Stimulated activated naive CD4-positive, alpha-beta T cell (primary cell): ENCODE measurements at places on chromosomes 6 and 20.

DNA sequence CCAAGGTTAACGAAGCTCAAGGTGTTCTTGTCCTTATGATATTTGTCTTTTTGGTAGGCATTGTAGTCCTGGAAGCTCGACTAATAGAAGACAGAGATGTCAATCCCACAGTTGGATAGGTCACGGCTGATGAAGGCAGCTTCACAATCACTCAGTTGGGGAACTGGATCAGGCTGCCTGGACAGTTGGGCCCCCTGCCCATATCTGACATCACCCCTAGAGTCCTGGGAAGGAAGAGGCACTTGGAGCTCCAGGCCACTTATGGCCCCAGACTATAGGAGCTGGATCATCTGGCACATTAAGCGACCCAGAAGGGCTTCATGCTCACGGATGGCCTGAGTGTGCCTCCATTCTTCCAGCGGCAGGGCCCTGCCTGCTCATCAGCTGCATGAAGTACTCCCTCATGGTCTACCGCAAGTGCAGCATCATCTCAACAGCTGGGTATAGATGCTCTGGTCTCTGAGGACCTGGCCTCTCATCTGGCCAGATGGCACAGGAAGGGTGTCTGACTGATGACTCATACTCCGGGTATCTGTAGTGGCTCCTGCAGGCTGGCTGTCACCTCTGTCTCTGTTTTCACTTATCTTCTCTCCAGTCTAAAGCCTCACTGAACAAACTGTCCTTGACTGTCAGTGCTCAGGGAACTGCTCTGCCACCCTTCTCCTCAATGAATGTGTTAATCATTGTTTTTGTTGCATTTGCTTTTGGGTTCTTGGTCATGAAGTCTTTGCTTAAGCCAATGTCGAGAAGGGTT, 29.2 kb upstream of the SSR1 start:
- DNase-seq, result no peak

- DNase-seq, result no peak
Measured at GRCh38 chr20:61347443-61347842, 95.4 kb downstream of the CDH4 start.

DNA sequence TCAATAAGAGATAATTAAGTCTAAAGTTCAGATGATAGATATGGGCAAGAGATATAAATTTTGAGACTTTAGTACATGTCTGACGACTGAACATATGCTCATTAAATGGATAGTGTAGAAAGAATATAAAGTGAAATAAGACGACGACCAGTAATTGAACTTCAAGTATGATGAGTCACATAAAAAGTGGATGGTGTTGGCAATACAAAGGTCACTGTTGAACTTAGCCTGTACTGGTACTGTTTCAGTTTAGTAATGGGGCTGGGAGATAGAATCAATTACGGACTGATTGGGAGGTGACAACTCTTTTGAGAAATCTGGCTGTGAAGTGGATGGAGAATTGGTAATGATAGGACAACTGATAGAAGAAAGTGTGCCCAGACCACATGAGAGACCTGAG, 68.1 kb downstream of the IBTK start:
- DNase-seq, result no peak

GRCh38 chr6:136435101-136435500, 115.1 kb downstream of the MAP7 start:
- no peak for DNase-seq

DNA sequence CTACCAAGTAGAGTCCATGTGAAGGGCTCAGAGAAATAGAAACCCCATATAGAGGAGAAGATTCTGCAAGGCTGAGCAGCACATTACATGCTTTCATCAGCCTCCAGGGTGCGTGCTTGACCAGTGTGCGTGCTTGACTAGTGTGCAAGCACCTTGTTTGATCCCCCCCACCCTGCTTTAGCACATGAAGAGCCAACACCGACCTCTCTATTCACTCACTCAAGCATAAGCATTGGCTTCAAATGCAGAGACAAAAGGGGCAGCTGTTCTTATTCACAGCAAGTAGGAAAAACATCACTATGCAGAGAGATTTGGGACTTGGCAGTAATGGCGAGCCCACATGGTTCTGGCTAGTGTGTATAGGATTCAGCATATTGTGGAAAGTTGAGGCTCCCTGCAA, 278.7 kb upstream of the RNF217 start:
- DNase-seq, result no peak

GRCh38 chr20:5080384-5080877, 39.3 kb downstream of the PCNA start:
- no peak for DNase-seq

- DNase-seq, result no peak
Measured at GRCh38 chr20:8002056-8002455, 17.5 kb downstream of the TMX4 start.

GRCh38 chr20:10856237-10857015, 182.6 kb upstream of the JAG1 start:
- no peak for DNase-seq

DNA sequence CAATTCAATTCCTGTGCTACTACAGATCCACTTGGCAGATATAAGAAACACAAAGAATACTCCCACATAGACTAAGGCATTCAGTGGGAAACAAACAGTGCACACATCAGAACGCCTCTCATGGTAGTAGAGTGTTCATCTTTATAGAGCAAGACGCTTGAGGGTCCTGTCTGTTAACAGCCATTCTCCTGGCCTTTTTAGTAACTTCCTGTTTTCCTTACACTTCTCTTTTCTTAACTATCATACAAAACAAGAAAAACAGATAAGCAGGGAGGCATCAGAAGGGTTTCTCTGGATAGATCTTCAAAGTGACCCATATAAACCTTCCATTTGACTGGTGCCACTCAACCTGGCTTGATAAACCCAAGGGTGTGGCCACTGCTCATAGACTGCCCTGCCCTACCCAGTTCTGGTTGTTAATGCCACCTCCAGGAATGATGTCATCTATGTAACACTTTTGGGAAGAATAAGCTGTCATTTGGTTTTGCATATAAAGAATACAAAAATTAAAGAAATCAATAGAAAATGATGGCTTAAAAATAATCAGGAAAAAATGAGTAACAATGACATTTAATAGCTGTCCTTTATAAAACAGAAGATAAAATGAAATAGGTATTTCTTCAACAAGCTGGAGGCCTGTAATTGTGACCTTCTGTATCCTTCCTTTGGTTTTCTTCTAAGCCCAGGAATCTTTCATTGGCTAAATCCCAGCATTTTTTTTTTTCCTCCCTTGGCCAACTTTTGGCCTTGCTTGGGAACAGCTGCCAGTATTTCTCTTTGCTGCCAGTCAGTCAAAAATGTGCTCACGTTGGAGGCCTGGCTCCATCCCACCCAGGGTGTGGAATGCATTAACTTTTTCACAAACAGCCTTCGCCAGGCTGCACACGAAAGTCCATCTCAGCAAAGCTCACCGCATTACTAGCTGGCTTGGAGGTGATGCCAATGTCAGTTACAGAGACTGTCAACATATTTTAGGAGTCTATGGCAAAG, 103.5 kb downstream of the GJA10 start:
- no peak for DNase-seq

DNA sequence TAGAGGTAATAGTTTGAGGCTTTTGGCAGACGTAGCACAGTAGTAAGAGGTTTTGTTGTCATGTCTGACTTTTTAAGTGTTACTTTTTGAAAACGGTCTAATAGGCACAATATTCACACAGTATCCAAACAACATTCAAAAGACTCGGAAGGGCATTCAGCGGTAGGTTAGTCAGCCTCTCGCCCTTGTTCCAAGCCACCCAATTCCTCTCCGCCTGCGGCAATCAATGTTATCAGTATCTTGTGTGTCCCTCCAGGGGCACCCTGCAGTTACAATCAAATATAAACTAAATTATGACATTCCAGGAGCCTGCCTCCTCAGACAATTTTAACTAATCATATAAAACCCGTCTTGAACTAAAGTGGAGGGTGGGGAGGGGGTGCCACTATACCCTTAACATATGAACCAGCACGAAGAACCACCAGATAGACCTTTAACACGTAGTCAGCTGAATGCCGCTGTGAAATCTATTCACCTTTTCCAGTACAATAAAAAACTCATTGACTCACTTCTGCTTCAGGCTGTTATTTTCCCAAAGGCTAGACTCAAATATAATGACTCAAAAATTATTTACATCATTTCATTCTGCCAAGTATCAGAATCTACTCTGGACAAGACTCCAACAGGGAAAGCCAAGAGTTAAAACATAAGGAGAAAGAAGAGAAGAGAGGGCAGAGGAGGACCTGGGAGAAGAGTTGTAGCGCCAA, 1.6 kb downstream of the TENT5A start:
- DNase-seq, result no peak

DNA sequence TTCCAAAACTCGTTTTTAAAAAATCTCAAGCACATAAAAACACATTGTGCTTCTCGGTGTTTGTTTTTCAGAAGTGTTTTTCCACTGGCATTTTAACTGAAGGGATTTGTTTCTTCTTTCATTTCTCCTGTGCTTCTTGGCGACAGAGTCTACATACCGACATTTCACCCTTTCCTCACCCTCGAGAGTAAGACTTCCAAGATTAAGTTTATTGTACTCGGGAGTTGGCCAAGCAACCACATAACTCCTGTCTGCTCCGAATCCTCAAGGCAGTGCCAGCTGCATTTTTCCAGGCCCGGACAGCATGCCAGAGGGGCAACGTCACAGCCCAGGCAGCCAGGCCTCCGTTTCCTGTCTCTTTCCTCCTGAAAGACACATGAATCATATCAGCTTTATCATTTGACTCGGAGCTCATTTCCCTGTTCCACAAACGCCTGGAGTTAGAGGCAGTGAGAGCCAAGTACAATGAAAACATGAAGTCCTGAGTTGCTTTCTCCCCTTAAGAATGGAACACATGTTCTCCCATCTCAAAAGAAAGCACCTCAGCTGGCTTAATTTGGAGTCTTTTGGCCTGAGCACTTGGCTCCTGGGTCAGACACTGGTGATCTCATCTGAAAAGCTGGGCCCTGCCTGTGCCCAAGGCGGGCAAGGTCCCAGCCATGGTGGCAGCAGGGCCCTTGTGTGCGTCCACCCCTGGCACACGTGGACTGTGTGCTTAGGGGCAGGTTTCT, 23.2 kb upstream of the FAM50B start:
- DNase-seq, result no peak

- DNase-seq, result no peak
Measured at GRCh38 chr20:39795401-39796272, 833.5 kb downstream of the DHX35 start.

- DNase-seq, result no peak
Measured at GRCh38 chr6:139236105-139236504, 55.7 kb downstream of the TXLNB start.

GRCh38 chr20:59184880-59185447, 21.3 kb downstream of the ZNF831 start:
- no peak for DNase-seq

DNA sequence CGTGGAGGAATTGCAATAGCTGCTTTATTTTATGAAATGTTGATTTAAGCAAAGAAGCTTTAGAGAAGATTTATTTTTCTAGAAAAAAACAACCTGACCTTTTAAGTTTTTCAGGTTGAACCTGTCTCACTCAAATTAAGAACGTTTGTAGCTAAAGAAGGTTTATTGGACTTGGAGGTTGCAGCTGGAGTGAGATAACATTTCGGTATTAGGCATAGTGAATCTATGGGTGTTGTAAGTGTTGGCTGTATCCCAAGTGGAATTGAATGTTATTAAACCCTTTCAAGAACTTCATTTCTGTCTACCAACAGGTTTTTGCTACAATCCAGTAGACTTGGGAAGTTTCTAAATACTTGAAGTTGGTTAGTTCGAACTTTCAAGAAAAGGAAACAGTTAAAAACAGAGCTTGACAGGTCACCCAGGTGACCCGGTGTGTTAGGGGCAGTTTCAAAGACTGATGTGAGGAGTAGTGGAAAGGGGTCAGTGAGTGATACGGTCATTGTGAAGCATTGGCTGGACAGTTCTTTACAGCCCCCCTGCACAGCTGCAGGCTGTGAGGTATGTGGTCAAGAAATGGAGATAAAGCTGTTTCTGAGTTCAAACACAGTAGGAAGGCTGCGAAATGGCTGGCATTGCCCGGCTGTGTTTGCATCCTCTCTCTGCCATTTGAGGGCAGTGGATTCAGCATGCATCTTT, 2.4 kb upstream of the TBCC start:
- no peak for DNase-seq

GRCh38 chr6:148440877-148441453, 98.3 kb downstream of the SASH1 start:
- no peak for DNase-seq

DNA sequence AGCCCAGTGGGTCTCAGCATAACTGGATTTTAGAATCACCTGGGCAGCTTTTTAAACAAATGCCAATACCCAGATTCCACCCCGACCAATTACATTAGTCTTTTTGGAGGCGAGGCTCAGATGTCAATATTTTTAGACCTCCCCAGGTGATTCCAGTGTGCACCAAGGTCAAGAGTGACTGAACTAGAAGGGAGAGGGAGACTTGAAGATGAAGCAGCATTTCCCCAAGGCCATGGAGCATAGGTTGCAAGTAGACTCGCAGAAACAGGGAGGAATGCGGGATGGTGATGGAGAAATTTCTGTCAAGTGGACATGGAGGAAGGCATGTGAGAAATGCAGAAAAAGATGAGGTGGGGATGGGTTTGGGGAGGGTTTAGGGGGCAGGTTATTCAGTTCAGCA, 64.9 kb downstream of the BCAS1 start:
- no peak for DNase-seq

- no peak for DNase-seq
Measured at GRCh38 chr20:2037296-2037914, 43.5 kb upstream of the PDYN start.

DNA sequence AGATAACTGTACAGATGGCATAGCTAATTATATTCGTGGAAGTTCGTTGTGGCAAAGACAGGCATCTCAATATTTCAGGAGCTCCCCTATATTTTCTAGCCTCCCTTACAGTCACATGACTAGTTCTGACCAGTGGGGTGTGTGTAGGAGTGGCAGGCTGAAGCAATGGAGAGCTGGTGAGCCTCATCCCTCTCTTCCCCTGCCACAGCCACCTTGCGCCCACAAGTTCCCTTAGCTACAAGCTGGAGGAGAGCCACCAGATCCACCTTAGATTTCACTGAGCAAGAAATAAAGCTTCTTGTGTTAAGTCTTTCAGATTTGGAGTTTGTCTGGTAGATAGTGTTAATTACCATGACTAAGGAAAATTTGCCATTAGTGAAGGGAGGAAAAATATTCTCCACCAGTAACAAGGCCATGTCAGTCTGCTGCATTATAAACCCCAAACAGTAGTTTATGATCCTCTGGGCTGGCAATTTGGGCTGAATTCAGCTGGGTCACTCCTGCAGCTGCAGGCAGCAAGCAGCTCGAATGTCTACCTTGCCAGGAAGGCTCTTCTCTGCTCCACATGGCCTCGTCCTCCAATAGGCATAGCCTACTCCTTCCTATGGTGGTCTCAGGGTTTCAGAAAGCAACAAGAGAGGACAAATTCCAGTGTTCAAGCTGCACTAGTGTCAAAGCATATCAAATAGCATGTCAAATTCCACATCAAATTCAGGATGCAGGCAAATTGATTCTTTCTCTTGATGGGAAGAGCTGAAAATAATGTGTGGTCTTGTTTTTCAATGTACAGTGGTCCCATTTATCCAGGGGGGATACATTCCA, 7.4 kb upstream of the RBCK1 start:
- no peak for DNase-seq

- DNase-seq, result no peak
Measured at GRCh38 chr6:30819297-30819917, 64.9 kb upstream of the DDR1 start.

- no peak for DNase-seq
Measured at GRCh38 chr6:148653138-148653776, 93.6 kb upstream of the UST start.
